Mucosa of gallbladder (tissue), 1 donor: ENCODE measurements at places on chromosomes 12 and 14. TPM values are rescaled to one million over a fixed set of nuclear protein-coding genes. Genes with fewer than 3 reads are reported as not detected.

Gene C2CD5
- total RNA-seq: 54.2 TPM

Gene GOLGA5
- 35.2 TPM for total RNA-seq

Gene ASIC1
- 4.1 TPM for total RNA-seq

Gene P2RX2
- not detected for total RNA-seq

- DNase-seq: no peak
Measured at GRCh38 chr12:6262623-6263022, 47.9 kb upstream of the PLEKHG6 start.

DNA sequence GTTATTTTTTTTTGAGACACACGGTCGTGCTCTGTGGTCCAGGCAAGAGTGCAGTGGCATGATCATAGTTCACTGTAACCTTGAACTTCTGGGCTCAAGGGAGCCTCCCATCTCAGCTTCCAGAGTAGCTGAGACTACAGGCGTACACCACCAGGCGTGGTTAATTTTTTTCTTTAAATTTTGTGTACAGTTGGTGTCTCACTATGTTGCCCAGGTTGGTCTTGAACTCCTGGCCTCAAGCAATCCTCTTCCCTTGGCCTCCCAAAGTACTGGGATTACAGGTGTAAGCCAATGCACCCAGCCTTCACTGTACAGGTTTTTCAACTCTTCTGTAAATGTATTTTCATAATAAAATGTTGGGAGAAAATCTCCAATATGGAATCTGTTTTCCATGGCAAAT lies 5.7 kb upstream of the KLC1 start:
- DNase-seq: no peak

GRCh38 chr12:77153706-77154105 lies 88.3 kb upstream of the E2F7 start:
- DNase-seq: no peak

DNA sequence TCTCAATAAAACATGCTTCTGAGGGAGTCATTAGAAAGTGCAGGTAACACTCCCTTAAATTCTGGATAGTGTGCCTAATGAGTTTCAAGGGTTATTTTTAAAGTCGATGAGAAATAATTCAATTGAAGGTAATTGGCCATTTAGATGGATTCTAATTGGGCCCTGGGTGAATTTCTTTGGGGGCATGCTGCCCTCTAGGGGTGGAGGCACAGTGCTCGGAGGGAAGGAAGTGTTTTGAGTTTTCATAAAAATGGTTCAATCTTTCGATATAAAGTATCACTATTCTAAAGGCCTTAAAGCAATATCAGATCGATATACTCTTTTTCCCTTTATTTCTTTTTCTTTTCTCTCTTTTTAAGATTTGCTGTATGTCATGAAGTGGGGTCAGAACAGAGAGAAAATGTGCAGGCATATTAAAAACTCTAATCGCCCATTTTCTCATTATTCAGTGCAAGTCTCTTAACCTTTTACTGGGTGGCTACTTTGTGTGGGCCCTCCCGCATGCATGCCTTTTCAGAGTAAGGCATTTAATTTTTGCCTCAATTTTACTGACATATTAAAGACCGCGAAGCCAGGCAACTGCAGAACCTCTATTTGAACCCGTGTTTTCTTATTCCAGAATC lies 25.5 kb downstream of the NKX2-8 start:
- no peak for DNase-seq

DNA sequence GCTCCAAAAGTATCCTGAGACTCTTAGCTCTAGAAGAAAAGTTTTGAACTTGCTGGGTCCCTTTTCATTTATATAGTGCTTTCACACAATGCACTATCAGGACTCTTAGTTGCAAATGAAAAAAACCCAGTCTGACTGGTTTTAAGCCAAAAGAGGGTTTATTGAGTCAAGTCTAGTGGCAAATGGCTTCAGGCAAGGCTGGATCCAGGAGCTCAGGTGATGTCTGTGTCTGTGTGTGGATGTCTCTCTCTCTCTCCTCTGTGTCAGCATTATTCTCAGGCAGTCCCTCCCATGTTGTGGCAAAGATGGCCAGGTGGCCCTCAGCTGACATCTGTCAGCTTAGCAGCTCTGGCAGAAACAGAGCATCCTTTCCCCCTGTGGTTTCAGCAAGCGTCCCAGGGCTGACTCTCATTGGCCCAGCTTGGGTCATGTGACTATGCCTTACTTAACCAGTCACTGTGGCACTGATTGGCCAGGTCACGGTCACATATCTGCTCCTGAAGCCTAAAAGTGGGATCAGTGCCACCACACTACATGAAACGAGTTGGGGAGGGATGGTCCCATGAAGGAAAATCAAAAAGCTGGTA lies 6.2 kb downstream of the TMEM120B start:
- DNase-seq: no peak

DNA sequence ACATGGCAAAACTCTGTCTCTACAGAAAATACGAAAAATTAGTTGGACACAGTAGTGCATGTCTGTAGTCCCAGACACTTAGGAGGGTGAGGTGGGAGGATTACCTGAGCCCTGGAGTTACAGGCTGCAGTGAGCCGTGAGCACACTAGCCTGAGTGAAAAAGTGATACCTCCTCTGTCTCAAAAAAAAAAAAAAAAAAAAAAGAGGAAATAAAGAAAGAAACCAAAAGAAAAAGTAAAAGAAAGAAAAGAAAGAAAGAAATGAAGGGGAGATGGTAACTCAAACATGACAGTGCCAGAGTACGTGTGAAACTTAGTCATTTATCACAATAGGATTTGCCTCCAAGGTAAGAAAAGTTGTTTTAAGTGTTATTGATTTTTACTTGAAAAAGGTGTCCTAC lies 407.0 kb upstream of the MGAT4C start:
- DNase-seq: no peak

- DNase-seq: no peak
Measured at GRCh38 chr12:124763594-124763979, 100.1 kb downstream of the SCARB1 start.

- DNase-seq: no peak
Measured at GRCh38 chr12:102302553-102302952, 104.9 kb upstream of the PMCH start.

GRCh38 chr12:132056951-132057350 lies 87.2 kb downstream of the DDX51 start:
- DNase-seq: no peak

DNA sequence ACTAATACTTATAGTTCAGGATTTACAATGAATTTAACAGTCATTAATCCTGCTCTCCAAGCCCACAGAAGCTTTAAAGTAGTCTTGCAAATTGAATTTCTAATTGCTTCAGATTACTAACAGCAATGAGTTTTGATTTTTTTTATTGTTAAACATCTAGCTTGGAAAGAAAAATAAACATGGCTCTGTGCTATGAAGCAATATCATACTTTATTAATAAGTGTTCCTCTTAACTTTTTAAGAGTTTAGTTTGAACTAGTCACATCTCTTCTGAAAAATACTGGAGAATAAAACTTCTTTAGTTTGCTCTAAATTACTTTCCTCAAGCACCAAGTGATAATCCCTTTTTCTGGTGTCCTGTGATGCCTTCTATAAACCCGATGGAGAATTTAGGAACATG lies 250.2 kb downstream of the TRHDE start:
- no peak for DNase-seq

GRCh38 chr12:59847127-59847526 lies 251.3 kb downstream of the SLC16A7 start:
- no peak for DNase-seq
